ENCODE measurements at places on chromosomes 6 and 20.

- no peak for DNase-seq
Observed at GRCh38 chr20:12270863-12271262, 353.2 kb downstream of the BTBD3 start.

DNA sequence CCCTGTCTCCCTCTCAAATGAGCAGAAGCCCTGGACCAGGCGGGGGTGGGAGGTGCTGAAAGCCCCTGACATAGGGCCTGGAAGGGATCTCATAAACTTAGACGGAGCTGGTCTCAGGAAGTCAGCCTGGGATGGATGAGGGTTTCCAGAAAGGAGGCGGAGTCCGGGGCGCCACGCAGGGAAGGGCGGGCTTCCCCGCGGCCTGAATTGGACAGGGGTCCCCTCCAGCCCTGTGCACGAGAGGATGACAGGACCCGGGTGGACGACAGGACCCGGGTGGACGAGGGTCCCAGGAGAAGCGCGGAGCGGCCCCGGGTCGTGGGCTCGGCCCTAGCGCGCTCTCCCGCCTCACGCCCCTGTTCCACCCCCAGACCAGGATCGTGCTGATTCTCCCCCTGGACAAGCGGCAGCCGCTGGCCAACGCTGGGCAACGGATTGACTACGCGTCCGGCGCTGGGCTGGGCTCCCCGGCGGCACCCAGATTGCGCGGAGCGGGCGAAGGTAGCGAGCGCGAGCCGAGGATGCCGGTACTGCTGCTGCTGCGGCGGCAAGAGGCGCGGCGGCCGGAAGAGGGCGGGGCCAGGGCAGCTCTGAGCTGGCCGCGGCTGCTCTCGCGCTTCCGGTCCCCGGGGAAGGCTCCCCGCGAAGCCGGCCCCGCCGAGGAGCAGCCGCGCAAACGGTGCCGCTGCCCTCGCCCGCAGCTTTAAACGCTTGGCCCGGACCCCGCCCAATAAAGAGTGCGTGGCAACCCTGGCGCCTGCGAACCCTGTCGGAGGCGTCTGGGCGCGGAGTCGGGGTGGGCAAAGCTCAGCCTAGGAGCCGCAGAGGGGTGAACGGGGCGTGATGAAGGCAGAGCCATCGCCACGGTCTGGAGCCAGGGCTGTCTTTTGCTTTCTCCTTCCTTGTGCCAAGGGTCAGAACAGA, 1.3 kb downstream of the C20orf144 start:
- DNase-seq: peak; percentile 76

DNA sequence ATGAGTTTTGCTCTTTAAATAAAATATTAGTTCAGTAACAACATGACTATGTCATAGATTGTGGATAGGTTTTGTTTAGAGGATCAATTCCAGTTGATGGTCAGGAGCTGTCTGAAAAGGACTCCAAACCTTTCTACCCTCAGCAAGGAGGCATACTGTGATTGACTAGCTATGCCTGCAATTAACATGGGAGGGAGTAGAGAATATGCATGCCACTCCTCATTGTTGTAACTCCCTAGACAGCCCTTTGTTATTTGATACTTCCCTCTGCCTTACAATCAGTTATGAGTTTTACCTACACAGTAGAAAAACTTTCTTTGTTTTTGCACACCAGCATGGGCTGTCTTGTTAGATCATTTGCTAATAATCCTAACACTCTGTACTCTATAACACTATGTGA, 1418.5 kb downstream of the KHDRBS2 start:
- no peak for DNase-seq

- DNase-seq: no peak
Observed at GRCh38 chr6:14612016-14612980, 494.7 kb downstream of the CD83 start.

DNA sequence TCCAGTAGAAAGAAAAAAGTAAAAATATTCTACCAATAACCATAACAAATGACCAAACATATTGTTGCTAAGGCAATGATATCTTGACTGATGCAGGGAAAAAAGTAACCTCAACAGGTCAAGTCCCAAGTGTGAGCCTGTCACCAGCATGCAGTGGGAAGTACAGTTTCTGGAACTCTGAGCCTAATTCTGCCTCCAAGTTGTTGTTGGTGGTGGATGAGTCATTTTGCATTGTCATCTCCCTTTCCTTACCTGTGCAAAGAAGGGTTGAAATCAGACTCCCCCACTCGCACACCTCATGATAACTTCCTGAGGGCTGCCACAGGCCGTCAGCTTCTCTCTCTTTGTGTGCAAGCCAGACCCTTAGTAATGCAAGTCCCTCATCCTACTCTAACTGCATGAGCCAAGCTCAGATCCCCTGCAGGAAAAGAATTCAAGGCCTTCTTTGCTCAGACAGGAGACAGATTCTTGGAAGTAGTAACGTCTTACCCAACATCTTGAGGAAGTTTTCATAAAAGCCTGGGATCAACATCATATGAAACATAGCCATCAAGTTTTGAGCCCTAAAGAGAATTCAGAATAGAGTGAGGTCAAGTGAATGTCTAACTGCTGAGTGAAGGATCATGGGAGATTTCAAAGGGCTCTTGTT, 207.6 kb upstream of the FOXA2 start:
- no peak for DNase-seq

DNA sequence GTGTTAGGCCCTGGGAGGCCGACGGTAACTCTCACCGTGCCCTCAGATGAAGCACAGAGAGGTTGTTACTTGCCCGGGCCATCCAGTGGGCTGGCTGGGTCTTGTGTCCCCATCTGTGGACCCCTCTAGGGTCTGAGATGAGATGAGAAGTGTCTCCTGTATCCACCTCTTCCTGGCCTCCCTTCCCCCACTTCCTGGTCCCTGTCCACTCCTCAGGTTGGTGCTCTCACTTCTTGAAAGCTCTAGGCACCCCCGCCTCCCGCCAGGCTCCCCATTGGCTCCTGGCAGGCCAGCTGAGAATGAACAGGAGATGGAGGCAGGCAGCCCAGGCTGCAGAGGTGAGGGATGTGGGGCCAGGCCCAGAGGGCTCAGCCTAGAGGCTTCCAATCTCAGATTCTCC, 1.5 kb downstream of the MMP24OS start:
- DNase-seq: no peak

DNA sequence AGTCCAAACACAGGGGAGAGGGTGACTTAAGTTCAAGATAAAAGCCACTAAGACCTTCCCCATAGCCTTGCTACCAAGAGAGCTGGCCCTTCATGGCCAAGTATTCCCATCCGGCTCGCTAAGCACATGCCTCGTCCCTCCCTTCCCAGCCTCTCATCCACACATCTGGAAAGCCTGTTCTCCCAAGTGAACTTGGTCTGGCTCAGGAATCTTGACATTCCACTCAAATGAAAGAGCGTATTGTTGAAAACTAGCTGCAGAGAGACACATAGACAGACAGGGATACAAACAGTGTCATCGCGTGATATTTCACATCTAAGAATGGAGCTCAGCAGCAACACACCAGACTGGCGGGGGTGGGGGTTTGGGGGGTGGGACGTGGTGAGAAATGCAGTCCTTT, 182.8 kb upstream of the FOXQ1 start:
- DNase-seq: no peak

GRCh38 chr6:157760589-157761330, 62.3 kb upstream of the SNX9 start:
- DNase-seq: no peak

GRCh38 chr6:30610065-30610464, 7.0 kb downstream of the PPP1R10 start:
- DNase-seq: no peak

DNA sequence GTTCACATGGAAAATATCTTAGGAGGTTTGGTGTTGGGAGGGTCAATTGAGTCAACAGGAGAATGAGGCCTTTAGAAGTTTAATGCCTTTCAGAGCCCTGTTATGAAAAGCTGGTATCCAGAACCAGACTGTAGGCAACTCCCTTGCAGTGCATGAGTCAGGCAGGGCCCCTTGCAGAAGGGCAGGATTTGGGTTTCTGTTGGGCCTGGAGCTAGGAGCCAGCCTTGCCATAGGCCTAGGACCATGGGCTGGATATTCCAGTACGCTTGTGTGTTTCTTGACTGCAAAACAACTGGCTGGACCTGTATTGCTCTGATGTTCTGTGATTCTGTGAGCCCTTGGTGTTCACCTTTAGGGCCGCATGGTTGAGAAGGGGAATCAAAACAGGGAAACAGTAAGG, 350.9 kb upstream of the PRND start:
- no peak for DNase-seq

DNA sequence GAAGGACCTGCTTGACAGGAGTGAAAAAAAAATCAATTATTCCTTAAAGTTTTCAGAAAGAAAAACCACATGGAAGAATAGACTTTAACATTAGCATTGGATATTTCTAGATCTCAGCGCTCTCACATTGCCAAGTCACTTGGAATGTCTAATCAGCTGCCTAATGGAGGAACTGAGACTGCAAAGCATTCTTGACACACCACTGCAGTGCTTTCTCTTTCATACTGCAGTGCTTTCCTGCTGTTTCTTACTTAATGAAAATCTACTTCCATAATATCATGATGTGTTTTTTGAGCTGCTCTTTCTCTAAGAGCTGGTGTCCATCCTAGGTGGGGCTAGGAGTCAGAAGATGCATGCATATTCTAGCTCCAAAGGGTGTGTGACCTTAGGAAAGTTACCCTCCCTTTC, 20.4 kb upstream of the MCM3 start:
- no peak for DNase-seq

GRCh38 chr20:17893445-17893844, 75.1 kb downstream of the SNX5 start:
- no peak for DNase-seq

Measured in activated gamma-delta T cell (primary cell).